Activated CD4-positive, alpha-beta memory T cell treated with anti-CD3 and anti-CD28 coated beads, Interleukin-2, amount 10 ng/mL, durations not matched to agents 7 days and 5 days (primary cell): ENCODE measurements at places on chromosomes 5 and 9.

DNA sequence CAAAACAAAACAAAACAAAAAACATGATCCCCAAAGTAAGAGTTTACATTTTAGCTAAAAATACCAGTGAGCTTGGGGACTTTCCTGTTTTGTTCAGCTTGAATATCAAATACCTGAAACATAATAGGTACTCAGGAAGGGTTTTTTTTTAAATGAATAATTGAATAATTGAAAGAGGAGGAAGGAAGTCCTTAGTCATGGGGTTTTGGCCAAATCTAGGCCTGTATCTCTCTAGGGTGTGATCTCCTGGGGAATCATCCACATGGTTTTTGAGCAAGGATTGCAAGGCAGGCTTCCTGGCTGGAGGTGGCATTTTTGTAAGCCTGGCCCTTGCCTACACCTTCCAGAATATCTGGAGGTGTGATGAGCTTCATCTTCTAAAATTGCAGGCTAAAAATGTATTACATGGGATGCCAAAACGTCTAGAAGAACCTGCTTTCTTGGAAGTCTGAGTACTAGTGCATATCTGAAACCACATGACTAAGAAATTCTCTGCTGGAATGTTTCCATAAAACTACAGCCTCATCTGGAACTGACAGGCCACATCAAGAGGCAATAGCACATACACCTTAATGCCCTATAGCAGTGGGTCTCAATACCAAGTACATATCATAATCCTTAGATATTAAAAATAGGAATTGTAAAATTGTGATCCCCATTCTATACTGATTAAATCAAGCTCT, 10.4 kb downstream of the C9 start:
- H3K4me3 ChIP-seq: no peak overlapping the region
- peaks cover 2% of the 10 kb centered on the region for H3K27me3 ChIP-seq
- no peaks in the 10 kb centered on the region for H3K4me1 ChIP-seq
- H3K27ac ChIP-seq: no peak overlapping the region

- peaks cover 67% of the 10 kb centered on the region for H3K36me3 ChIP-seq
- H3K4me1 ChIP-seq: no peaks in the 10 kb centered on the region
- H3K4me3 ChIP-seq: no peak overlapping the region
- DNase-seq: no peak
These were observed 46.6 kb downstream of the MAP3K1 start for GRCh38 chr5:56861893-56862485.

DNA sequence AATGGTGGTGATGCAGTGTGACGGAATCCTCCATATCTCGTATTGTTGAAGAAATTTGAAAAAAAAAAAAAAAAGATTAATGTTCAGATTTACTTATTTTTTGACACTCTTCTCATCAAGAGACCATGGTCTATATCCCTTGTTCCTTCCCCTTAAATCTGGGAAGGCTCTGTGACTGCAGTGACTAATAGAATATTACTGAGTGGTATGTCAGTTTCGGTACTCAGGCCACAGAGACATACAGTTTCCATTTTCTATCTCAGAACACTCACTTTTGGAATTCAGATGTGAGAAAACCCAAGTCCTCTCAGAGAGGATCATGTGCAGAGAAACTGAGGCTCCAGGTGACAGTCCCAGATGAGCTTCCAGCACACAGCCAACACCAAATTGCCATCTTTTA, 1193.5 kb downstream of the DTWD2 start:
- no peaks in the 10 kb centered on the region for H3K27me3 ChIP-seq
- no peak overlapping the region for H3K27ac ChIP-seq
- no peak overlapping the region for H3K4me3 ChIP-seq
- H3K4me1 ChIP-seq: no peaks in the 10 kb centered on the region
- DNase-seq: no peak
- H3K36me3 ChIP-seq: no peaks in the 10 kb centered on the region

DNA sequence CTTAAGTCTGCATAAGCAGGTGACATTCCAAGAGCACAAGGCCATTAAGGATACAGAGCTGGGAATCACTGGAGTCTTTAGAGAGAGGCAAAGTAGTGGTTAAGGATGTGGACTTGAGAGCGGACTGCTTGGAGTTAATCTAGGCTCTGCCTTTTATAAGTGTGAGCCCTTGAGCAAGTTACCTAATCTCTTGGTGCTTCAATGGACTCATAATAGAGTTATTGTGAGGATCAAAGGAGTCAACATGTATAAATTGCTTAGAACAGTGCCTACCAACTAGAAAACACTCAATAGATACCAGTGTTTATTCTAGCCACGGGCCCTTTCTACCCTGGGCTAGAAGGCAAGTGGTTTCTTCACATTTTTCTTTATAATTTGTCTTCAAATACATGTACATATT, 819.4 kb downstream of the NR2F1-AS1 start:
- no peaks in the 10 kb centered on the region for H3K36me3 ChIP-seq
- no peak overlapping the region for H3K4me3 ChIP-seq
- no peaks in the 10 kb centered on the region for H3K27me3 ChIP-seq

- no peaks in the 10 kb centered on the region for H3K36me3 ChIP-seq
- no peak for DNase-seq
- no peaks in the 10 kb centered on the region for H3K4me1 ChIP-seq
- H3K27ac ChIP-seq: no peak overlapping the region
These were observed 73.4 kb upstream of the BOD1 start for GRCh38 chr5:173689737-173690360.

DNA sequence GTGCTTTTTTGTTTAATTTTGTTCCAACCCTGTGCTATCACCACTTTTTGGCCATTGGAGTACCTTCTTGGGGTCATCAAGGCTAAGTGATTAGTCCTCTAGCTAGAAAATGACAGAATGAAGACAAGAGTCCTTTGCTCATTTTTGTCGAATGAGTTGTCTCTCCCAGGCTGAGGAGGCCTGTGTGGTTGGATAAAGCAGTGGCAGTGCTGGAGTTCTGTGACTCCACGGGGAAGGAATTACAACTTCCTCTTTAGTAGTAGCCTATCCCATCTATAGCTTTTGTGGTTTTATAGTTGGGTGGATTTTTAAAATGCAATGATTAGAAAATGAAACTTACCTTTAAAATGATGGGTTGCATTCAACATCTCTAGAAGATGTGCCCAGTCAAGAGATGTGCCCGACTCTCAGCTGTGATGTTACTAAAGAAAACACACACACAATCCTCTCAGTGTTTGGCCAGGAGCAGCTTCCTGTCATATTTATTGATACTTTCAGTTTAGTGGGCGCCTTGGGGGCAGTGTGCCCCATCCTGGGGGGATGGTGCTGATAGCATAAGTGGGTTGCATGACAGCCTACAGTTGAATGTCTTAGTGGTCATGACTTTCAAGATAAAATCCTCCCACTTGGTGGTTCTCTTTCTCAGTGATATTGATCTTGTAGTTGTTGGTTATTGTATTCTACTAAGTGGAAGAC, 11.9 kb downstream of the OTULINL start:
- peak; percentile 62 for DNase-seq
- peaks cover 92% of the 10 kb centered on the region for H3K4me1 ChIP-seq
- peaks cover 24% of the 10 kb centered on the region for H3K36me3 ChIP-seq
- H3K27me3 ChIP-seq: no peaks in the 10 kb centered on the region
- H3K4me3 ChIP-seq: peak overlapping the region; percentile 41

DNA sequence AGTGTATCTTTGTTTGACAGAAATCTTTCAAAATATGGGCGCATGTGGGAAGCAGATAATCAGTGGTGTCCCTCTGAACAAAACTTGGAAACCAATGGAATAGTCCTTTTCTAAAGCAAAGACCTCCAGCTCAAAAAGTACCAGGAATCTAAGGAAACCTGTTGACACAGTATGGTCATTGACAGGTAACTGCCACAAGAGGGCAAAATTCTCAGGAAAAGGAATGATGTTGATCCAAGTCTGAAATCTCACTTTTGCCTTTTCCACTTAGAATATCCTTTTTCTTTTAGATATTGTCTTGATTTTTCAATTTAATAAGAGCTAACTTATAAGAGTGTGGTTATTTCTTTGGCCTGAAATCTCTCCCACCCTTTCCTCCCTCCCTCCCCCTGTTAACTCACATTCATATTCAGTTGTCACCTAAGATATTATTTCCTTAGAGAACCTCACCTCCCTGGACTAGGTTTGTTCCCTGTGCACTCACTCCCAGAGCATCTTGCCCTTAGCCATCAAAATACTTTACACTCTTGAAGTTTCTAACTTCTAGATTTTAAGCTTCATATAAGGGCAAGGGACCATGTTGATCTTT, 59.0 kb upstream of the BARX1 start:
- H3K4me1 ChIP-seq: no peaks in the 10 kb centered on the region
- DNase-seq: no peak
- no peak overlapping the region for H3K4me3 ChIP-seq
- H3K36me3 ChIP-seq: no peaks in the 10 kb centered on the region
- peaks cover 2% of the 10 kb centered on the region for H3K27me3 ChIP-seq

GRCh38 chr5:125600559-125600958, 822.6 kb upstream of the GRAMD2B start:
- DNase-seq: no peak
- H3K4me3 ChIP-seq: no peak overlapping the region
- no peaks in the 10 kb centered on the region for H3K4me1 ChIP-seq
- no peaks in the 10 kb centered on the region for H3K36me3 ChIP-seq
- H3K27me3 ChIP-seq: no peaks in the 10 kb centered on the region

DNA sequence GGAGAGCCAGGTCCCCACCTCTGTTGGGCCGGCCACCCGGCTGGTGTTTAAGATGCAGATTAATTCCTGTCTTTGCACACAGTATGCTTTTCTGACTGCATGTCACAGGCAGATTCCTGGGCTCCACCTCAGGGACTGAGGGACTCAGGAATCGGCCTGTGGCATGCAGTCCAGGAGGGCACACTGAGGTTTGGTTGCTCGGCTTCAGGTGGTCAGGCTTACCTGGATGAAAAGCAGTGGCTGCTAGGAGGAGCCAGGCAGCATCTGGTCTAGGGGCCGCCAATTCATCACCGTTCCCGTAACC, 1.1 kb downstream of the WDR5 start:
- H3K4me1 ChIP-seq: peaks cover 37% of the 10 kb centered on the region
- no peak for DNase-seq
- peak overlapping the region; percentile 87 for H3K4me3 ChIP-seq
- peak overlapping the region; percentile 71 for H3K27ac ChIP-seq
- H3K27me3 ChIP-seq: no peaks in the 10 kb centered on the region

- no peaks in the 10 kb centered on the region for H3K36me3 ChIP-seq
- H3K4me1 ChIP-seq: peaks cover 1% of the 10 kb centered on the region
- no peak for DNase-seq
- no peak overlapping the region for H3K4me3 ChIP-seq
These were observed 638 bp downstream of the DIRAS2 start for GRCh38 chr9:90641884-90642487.

GRCh38 chr5:34866989-34867471, 28.1 kb downstream of the TTC23L start:
- H3K27me3 ChIP-seq: no peaks in the 10 kb centered on the region
- no peak overlapping the region for H3K4me3 ChIP-seq
- no peaks in the 10 kb centered on the region for H3K36me3 ChIP-seq
- no peak overlapping the region for H3K27ac ChIP-seq

GRCh38 chr5:180313677-180314505, 22.0 kb upstream of the MAPK9 start:
- H3K27ac ChIP-seq: peak overlapping the region; percentile 68
- peak overlapping the region; percentile 68 for H3K4me3 ChIP-seq
- peaks cover 9% of the 10 kb centered on the region for H3K4me1 ChIP-seq
- H3K27me3 ChIP-seq: no peaks in the 10 kb centered on the region
- no peaks in the 10 kb centered on the region for H3K36me3 ChIP-seq

GRCh38 chr5:39995990-39996389, 571.2 kb upstream of the DAB2 start:
- no peaks in the 10 kb centered on the region for H3K27me3 ChIP-seq
- H3K36me3 ChIP-seq: no peaks in the 10 kb centered on the region
- H3K27ac ChIP-seq: no peak overlapping the region
- no peaks in the 10 kb centered on the region for H3K4me1 ChIP-seq

DNA sequence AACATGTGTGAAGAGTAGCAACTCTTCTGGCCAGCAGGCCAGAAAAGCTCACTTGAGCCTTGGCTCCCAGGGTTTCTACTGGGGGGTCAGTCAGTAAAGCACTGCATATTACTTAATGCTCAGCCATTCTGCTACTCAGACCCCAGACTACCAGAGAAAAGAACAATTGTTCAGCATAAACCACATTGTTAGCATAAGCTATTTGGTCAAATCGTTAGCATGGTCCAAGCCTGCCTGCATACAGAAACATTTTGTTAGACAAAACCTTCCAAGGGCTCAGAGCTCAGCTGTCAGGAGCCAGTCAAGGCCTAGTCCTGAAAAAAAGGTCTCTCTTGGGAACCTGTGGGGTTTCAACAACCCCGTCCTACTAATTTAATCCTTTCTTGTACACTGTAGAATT, 449.3 kb downstream of the PRR16 start:
- no peaks in the 10 kb centered on the region for H3K4me1 ChIP-seq
- no peaks in the 10 kb centered on the region for H3K27me3 ChIP-seq
- no peak overlapping the region for H3K27ac ChIP-seq
- DNase-seq: no peak

DNA sequence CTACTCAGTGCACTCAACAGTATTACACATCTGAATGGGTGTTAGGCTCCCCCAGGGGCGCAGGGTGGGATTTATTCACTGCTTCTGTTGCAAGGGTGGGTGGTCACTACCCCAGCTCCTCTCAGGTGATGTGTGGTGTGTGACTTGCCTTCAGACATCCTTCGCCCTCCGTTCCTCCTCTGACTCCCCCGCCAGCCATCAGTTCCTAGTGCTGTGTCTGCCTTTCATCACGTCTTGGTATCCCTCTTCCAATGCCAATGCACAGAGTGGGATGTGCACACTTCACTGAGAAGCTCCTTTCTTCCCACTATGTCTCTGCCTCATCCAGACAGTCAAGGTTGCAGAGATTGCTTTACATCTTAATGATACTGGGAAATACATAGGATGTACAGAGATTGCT, 79.4 kb downstream of the SLIT3 start:
- no peaks in the 10 kb centered on the region for H3K27me3 ChIP-seq
- no peaks in the 10 kb centered on the region for H3K4me1 ChIP-seq
- H3K4me3 ChIP-seq: no peak overlapping the region
- H3K36me3 ChIP-seq: no peaks in the 10 kb centered on the region
- no peak overlapping the region for H3K27ac ChIP-seq

DNA sequence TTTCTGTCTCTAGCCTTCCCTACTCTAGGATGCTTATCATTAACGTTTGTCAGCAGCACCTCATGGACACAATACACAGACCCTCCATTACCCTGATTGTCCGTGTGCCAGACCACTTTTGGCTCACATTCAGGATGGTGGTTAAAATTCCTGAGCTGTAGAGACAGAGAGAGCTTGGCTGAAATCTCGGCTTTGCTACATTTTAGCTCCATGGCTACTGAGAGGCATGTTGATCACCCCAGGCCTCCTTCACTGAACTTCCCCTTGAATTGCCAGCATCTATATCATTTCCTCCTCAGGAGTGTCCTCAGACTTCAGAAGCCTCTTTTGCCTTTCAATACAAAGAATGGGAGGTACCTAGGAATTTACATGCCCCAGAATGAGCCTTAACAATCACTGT, 104.7 kb upstream of the ISL1 start:
- DNase-seq: no peak
- H3K36me3 ChIP-seq: no peaks in the 10 kb centered on the region
- no peaks in the 10 kb centered on the region for H3K4me1 ChIP-seq
- H3K27me3 ChIP-seq: no peaks in the 10 kb centered on the region
- H3K27ac ChIP-seq: no peak overlapping the region
